HFFc6 (cell line): ENCODE measurements at places on chromosomes 4 and X. TPM values are rescaled to one million over a fixed set of nuclear protein-coding genes. Genes with fewer than 3 reads are reported as not detected.
A peak's percentile ranks its signal among the peaks of the same experiment; 100 is the strongest.

GRCh38 chr4:82891707-82892466, 934 bp upstream of the SEC31A start:
- peaks cover 48% of the 10 kb centered on the region for H3K4me1 ChIP-seq
- peaks cover 11% of the 10 kb centered on the region for H3K27me3 ChIP-seq
- peak; percentile 14 for DNase-seq
- H3K36me3 ChIP-seq, result peaks cover 45% of the 10 kb centered on the region

- H3K4me3 ChIP-seq, result no peak overlapping the region
- H3K4me1 ChIP-seq, result no peaks in the 10 kb centered on the region
- no peaks in the 10 kb centered on the region for H3K36me3 ChIP-seq
- no peak overlapping the region for H3K27ac ChIP-seq
- DNase-seq, result no peak
- no peaks in the 10 kb centered on the region for H3K27me3 ChIP-seq
Observed at GRCh38 chrX:78923198-78924015, 21.8 kb upstream of the P2RY10 start.

DNA sequence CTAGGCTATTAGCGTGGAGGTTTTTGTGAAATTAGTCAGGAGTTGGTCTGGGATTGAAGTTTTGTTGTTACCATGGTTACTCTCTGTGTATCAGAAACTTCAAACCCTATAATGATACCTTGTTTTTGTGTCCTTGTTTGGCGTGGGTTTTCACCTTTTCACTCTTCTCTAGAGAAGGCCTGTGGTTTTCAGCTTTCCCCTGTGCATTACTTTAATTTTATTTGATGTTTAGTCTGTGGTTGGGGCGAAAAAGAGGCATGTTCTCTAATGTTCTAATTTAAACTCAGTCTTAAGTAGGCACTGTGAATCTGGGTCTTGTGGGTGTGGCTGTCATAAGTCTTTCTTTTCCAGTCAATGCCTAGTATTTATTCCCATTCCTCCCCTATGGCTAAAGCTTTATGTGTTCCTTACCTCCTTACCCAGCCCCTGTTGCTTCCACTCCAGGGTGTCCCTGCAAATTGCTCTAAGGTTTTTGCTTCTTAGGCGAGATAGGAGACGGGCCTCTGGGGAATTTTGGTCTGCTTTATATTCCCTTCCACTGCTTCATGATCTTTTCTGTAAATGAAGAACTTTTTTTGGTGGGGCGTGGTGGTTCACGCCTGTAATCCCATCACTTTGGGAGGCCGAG, 326.3 kb upstream of the ZCCHC13 start:
- H3K4me1 ChIP-seq, result no peaks in the 10 kb centered on the region
- no peaks in the 10 kb centered on the region for H3K36me3 ChIP-seq
- H3K27me3 ChIP-seq, result no peaks in the 10 kb centered on the region
- DNase-seq, result no peak
- no peak overlapping the region for H3K4me3 ChIP-seq

GRCh38 chr4:123216543-123216942, 180.1 kb upstream of the SPRY1 start:
- peaks cover 25% of the 10 kb centered on the region for H3K4me1 ChIP-seq
- no peaks in the 10 kb centered on the region; the same call in 1 of the 2 replicates for H3K27me3 ChIP-seq
- DNase-seq, result no peak
- H3K4me3 ChIP-seq, result no peak overlapping the region
- H3K27ac ChIP-seq, result no peak overlapping the region

GRCh38 chr4:127249066-127249766, 383.5 kb upstream of the INTU start:
- H3K36me3 ChIP-seq, result no peaks in the 10 kb centered on the region
- no peak overlapping the region for H3K4me3 ChIP-seq
- H3K27ac ChIP-seq, result no peak overlapping the region
- no peaks in the 10 kb centered on the region for H3K4me1 ChIP-seq
- DNase-seq, result no peak

- no peaks in the 10 kb centered on the region for H3K27me3 ChIP-seq
- H3K4me1 ChIP-seq, result no peaks in the 10 kb centered on the region
- no peak overlapping the region for H3K27ac ChIP-seq
- H3K4me3 ChIP-seq, result no peak overlapping the region
- H3K36me3 ChIP-seq, result no peaks in the 10 kb centered on the region
- no peak for DNase-seq
Observed at GRCh38 chr4:154961263-154961662, 180.2 kb downstream of the RBM46 start.

DNA sequence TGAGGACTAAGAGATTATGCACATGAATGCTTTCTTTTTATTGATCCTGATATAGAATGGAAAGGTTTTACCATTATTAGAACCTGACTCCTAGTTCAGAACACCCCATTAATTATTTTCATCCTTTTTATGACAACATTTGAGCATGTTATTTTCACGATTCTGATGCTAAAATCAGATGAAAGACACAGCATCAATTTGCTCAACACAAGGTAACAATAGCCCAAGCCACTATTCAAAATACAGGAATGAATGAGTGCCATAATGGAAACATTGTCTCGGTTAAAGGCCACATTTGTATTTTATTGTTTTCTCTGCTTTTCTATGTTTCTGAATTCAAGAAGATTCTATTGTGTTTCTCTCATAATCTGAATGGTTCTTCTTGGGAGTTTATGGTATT, 126.3 kb upstream of the POF1B start:
- H3K27ac ChIP-seq, result no peak overlapping the region
- no peaks in the 10 kb centered on the region for H3K27me3 ChIP-seq
- no peak for DNase-seq
- no peaks in the 10 kb centered on the region for H3K4me1 ChIP-seq
- H3K4me3 ChIP-seq, result no peak overlapping the region

GRCh38 chr4:10872833-10873517, 188.4 kb upstream of the CLNK start:
- DNase-seq, result no peak
- H3K4me1 ChIP-seq, result no peaks in the 10 kb centered on the region
- H3K36me3 ChIP-seq, result no peaks in the 10 kb centered on the region
- H3K4me3 ChIP-seq, result no peak overlapping the region

GRCh38 chrX:41245641-41246040, 88.3 kb upstream of the DDX3X start:
- no peaks in the 10 kb centered on the region for H3K36me3 ChIP-seq
- no peak overlapping the region for H3K27ac ChIP-seq
- H3K4me3 ChIP-seq, result no peak overlapping the region
- H3K27me3 ChIP-seq, result no peaks in the 10 kb centered on the region

GRCh38 chrX:136016881-136017280, 31.6 kb downstream of the SLC9A6 start:
- no peak for DNase-seq
- no peaks in the 10 kb centered on the region for H3K27me3 ChIP-seq
- no peak overlapping the region for H3K4me3 ChIP-seq
- peaks cover 10% of the 10 kb centered on the region for H3K36me3 ChIP-seq

GRCh38 chr4:176054942-176055341, 10.7 kb upstream of the WDR17 start:
- no peaks in the 10 kb centered on the region; the same call in none of the 2 replicates for H3K27me3 ChIP-seq
- no peak for DNase-seq
- no peaks in the 10 kb centered on the region for H3K4me1 ChIP-seq
- H3K4me3 ChIP-seq, result no peak overlapping the region
- H3K27ac ChIP-seq, result no peak overlapping the region

- no peaks in the 10 kb centered on the region for H3K36me3 ChIP-seq
- no peak overlapping the region for H3K27ac ChIP-seq
- H3K4me1 ChIP-seq, result no peaks in the 10 kb centered on the region
Observed at GRCh38 chr4:6189511-6189910, 10.8 kb downstream of the JAKMIP1 start.

DNA sequence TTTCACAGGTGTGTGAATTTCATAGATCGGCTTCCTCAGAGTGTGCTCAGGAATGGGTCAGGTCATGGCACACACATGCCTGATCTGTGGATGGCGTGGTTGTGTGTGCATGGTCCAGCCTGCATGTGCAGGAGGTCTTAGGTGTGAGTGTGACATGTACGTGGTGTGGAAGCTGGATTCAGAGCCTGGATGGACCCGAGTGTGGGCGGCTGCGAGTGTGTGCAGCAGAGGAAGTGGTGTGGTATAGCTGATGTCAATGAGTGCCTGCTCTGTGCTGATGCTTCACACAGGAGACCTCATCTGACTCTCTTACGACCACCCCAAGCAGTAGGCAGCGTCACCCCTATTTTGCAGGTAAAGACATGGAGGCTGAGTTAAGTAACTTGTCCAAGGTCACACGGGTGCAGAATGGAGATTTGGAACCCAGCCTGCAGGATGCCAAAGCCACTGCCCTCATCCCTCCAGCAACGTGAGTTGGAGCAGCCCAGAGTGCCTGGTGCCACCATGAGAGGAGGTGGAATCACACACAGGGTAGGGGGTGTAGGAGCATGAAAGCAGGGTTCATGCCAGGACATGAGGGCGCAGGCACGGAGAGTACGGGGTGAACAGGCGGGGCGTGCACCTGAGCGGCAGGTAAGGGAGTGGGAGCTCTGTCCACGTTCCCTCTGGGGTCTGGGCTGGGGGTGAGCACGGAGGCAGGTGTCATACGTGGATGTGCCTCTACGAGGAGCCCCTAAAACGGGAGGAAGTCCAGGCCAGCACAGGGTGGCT, 24.2 kb upstream of the C4orf50 start:
- no peaks in the 10 kb centered on the region for H3K4me1 ChIP-seq
- no peak for DNase-seq
- H3K27ac ChIP-seq, result no peak overlapping the region
- no peak overlapping the region for H3K4me3 ChIP-seq
- H3K27me3 ChIP-seq, result no peaks in the 10 kb centered on the region; the same call in 1 of the 2 replicates

- no peaks in the 10 kb centered on the region for H3K36me3 ChIP-seq
- no peaks in the 10 kb centered on the region for H3K4me1 ChIP-seq
- no peak overlapping the region for H3K27ac ChIP-seq
- H3K4me3 ChIP-seq, result no peak overlapping the region
- peaks cover 7% of the 10 kb centered on the region for H3K27me3 ChIP-seq
Observed at GRCh38 chrX:71809886-71810285, 46.7 kb downstream of the CXorf49B start.

DNA sequence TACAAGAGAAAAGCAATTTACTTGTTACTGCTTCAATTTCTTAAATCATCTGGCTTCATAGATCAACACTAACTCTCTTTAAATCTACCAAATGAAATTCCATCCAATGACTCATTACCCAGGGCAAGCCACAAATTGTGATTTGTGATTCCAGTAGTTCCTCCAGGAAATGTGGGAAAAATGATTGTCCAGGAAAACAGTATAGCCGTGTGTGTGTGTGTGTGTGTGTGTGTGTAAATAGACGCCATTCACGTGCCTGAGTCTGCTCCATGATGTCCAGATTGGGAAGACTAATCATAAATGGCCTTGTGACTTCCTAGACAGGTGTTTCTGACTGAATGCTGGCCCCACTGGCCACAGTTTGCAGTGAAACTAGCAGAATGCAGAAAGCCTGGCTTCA, 121.3 kb downstream of the HS6ST2 start:
- no peak overlapping the region for H3K4me3 ChIP-seq
- DNase-seq, result no peak

DNA sequence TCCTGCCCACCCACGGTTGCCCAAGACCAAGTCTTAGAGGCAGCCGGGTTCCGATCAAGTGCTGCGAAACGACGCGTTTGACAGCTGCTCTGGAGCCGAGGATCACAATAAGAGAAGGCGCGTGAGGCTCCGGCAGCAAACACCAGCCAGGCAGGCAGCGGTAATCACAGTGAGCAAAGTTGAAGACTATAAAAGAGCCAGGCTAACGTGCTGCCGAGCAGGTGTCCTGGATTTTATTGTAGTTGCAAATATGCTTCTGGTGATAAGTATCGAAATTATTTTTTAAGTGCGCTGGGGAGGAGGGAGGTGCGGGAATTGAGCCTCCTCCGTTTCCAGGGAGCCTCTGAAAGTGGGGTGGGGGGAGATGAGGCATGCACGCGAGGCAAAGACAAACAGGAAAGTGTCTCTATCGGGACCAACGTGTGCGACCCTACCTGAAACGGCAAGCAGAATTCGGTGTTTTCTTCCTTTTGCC, 590 bp downstream of the GABRA2 start:
- H3K36me3 ChIP-seq, result peaks cover 5% of the 10 kb centered on the region; the same call in 1 of the 2 replicates
- H3K27me3 ChIP-seq, result peaks cover 2% of the 10 kb centered on the region
- H3K4me3 ChIP-seq, result no peak overlapping the region; the same call in 1 of the 2 replicates
- no peaks in the 10 kb centered on the region for H3K4me1 ChIP-seq
- no peak overlapping the region for H3K27ac ChIP-seq

DNA sequence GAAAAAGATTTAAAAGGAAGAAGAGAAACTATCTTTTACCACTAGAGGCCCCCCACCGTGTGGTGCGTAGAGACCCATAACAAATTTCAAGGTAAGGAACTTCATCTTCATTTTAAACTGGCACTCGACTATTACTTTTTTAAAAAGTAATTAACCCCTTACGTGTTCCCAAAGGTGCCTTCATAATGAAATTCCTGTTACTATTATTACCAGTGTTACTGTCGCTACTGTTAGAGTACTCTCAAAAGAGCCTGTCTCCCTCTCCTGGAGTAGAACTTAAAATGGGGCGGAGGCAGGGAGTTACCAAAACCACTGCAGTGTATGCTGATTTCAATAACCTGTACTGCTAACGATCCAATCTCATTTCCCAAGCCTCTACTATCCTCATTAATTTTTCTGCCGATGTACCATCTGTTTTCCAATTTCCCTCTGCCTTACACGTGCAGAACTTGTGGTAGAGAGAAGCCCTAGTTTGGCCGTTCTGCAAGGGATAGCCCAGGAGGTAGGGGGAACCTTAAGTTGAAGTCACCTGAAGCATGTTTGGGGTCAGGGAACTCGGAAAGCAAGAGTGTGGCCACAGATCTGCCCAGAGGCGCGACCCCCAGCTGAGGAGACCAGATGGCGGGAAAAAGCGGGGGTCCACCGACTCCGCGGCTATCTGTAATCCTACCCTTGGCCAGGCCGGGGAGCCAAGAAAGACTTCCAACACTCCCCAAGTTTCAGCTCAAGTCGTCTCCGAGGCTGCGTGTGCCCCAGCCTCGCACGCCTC, 720 bp upstream of the STK26 start:
- no peaks in the 10 kb centered on the region for H3K36me3 ChIP-seq
- peak overlapping the region; percentile 48; the same call in 1 of the 2 replicates for H3K27ac ChIP-seq
- DNase-seq, result no peak
- no peaks in the 10 kb centered on the region; the same call in 1 of the 2 replicates for H3K4me1 ChIP-seq
- peaks cover 1% of the 10 kb centered on the region; the same call in 1 of the 2 replicates for H3K27me3 ChIP-seq

DNA sequence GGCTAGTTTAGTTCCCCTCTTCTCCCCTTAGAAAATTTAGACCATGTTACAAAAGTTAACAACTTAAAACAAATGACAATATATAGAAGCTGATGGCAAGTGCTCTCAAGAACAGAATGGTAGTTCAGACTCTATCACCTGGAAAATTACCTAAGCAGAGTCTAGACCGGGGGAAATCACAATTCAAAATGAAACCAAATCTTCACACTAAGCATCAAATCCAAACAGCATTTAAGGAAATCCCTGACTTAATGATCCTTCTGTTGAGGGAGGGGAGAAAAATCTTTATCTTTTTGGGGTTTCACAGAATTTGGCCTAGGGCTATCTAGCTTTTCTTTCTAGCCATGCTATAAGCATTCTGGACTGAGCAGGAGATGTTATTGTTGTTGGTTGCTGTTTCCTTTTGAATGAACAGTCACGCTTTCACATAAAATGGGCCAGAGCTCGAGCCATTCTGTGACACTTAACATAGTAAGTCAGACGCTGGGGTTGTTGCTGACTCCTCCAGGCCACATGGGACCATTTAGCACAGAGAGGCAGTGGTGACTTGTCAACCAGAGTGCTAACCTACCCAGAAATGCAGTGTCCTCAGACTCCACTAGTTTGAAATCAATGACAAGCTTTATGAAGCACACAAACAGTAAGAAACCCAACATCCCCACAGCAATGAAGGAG, 16.0 kb upstream of the LSM6 start:
- H3K36me3 ChIP-seq, result no peaks in the 10 kb centered on the region
- no peak for DNase-seq
- H3K27me3 ChIP-seq, result no peaks in the 10 kb centered on the region
- peaks cover 6% of the 10 kb centered on the region; the same call in 1 of the 2 replicates for H3K4me1 ChIP-seq

The CT83 gene
- total RNA-seq, result not detected in 3 replicates

The CNOT6L gene
- total RNA-seq, result 20.1 to 21.1 TPM (median 20.2 TPM) in 3 replicates

The CYBB gene
- total RNA-seq, result not detected in 2 replicates

The BRS3 gene
- not detected in 3 replicates for total RNA-seq

The MAGEA11 gene
- 0.23 TPM in 1 of 3 replicates, not detected in the others for total RNA-seq

The ACSL4 gene
- total RNA-seq, result 94.2 and 108 TPM in 2 replicates

The ELOVL6 gene
- total RNA-seq, result 15.7 to 25.1 TPM (median 21.0 TPM) in 3 replicates

The KCTD8 gene
- total RNA-seq, result not detected in 3 replicates

The FHDC1 gene
- total RNA-seq, result 0.28 to 0.57 TPM (median 0.49 TPM) in 3 replicates

The GYPB gene
- not detected in 3 replicates for total RNA-seq
